Hematopoietic multipotent progenitor cell treated with erythropoietin and hydrocortisone succinate and interleukin-3 and kit ligand, for 17 days (in vitro differentiated cells): ENCODE measurements at places on chromosomes 16 and 17.

GRCh38 chr16:57753448-57754353 lies 18.1 kb downstream of the KATNB1 start:
- no peak for DNase-seq

GRCh38 chr17:68512960-68513474 lies 787 bp downstream of the PRKAR1A start:
- peak; percentile 39 for DNase-seq

- DNase-seq = no peak
Measured at GRCh38 chr17:13740686-13741085, 139.0 kb upstream of the HS3ST3A1 start.

DNA sequence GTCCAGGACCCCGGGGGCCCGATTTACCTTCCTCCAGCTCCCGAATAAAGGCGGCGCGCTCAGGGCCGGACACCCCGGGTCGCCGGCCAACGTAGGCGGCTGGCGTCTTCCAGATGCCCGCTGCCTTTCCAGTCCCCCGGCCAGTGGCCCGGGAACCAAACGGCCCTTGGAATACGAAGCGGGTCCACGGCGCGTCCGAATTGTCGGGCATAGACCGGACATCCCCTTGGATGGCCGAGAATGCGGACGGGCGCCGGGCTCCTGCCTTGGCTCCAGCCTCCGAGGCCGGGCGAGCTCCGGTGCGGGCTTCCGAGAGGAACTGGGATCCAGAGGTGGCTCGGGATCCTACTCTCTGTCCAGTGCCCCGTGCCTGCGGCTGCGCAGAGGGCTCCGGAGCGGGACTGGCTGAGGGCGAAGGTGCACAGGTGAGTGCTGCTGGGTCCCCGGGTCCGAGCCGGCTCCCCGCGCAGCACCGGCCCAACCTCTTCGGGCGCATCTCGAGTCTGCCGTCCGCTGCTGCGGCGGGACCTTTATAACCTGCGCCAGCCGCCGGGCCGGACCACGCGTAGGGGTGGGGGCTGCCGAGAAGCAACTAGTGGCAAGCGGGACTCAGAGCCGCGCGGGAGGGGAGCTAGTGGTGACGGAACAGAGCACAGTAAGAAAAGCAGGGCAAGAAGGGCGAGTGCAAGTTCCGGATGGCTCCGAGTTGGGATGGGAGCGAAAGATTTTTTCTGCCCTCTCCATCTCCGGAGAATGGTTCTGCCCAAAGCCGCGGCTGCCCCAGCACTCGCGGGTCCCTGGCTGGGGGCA lies at the start of gene HAP1:
TSS of gene HAP1 (minus strand) at position 505 of the 810 bp plus-strand sequence. CDS start at position 496, 9 bp downstream.
- no peak for DNase-seq

GRCh38 chr17:45092911-45093430 lies 31.9 kb downstream of the NMT1 start:
- no peak for DNase-seq

GRCh38 chr16:30893744-30894539 lies at the start of gene BCL7C:
TSS of gene BCL7C (minus strand) at chr16:30894077. CDS start at chr16:30893944, 133 bp downstream.
- DNase-seq = peak; percentile 83

- no peak for DNase-seq
Measured at GRCh38 chr16:50982808-50983207, 168.3 kb downstream of the SALL1 start.

GRCh38 chr17:78697554-78698343 lies 84.3 kb downstream of the CYTH1 start:
- no peak for DNase-seq

- DNase-seq = peak; percentile 79
Measured at GRCh38 chr17:50783193-50783660, 15.9 kb upstream of the ANKRD40CL start.

- no peak for DNase-seq
Measured at GRCh38 chr17:29084541-29085146, 41.7 kb downstream of the PIPOX start.

- no peak for DNase-seq
Measured at GRCh38 chr16:17654571-17654970, 183.8 kb upstream of the XYLT1 start.

GRCh38 chr17:76753061-76753961 lies 15.4 kb downstream of the MFSD11 start:
- DNase-seq = no peak

GRCh38 chr16:71350821-71351557 lies 7.5 kb upstream of the CALB2 start:
- no peak for DNase-seq

GRCh38 chr17:28177351-28177750 lies 134.9 kb downstream of the NLK start:
- no peak for DNase-seq

- DNase-seq = no peak
Measured at GRCh38 chr17:58632324-58633314, 59.2 kb downstream of the TEX14 start.

DNA sequence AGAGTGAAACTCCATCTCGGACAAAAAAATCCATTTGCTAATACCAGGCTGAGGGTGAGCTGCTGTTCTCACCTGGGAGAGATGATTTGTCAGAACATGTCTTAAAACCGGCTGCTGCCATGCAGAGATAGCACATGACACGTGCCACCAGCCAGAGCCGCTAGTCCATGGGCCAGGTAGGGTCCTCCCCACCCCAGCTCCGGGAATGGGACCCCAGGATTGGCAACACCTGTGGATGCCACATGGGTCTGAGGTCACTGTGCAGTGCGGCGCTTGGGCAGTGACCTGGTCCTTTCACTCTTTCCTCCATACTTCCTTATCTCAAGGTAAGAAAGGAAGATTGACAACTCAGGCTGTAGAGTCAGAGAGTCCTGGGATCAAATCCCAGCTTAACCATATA lies 393.3 kb upstream of the TNRC6C start:
- DNase-seq = no peak

DNA sequence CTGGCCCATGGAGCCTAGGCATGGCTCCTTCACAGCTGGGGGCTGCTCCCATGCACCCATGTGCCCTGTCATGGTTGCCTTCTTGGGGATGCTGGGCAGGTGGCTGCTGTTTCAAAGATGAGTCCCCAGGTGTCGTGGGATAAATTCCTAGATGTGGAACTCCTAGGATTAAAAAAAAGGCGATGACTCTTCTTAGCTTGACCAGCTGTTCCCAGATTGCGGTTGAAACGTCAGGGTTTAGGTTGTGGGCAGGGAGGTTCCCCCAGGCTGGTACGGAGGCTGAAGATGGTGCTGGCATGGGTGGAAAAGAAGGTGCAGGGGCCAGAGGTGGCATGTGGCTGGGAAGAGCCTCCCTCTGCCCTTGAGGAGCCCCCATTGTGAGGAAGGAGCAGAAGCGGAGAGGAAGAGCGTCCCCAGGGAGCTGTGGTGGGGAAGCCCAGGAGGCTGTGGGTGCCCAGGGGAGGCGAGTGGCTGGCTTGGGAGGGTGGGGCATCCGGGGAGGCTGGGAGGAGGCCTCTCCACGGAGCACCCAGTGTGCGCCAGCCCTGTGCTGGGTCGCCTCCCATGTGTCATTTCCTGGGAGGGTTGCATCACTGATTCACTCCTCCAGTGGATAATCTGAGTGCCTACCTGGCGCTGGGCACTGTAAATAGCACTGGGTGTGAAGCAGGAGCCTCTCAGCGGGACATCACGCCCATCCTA lies 7.5 kb upstream of the KCNJ12 start:
- no peak for DNase-seq

DNA sequence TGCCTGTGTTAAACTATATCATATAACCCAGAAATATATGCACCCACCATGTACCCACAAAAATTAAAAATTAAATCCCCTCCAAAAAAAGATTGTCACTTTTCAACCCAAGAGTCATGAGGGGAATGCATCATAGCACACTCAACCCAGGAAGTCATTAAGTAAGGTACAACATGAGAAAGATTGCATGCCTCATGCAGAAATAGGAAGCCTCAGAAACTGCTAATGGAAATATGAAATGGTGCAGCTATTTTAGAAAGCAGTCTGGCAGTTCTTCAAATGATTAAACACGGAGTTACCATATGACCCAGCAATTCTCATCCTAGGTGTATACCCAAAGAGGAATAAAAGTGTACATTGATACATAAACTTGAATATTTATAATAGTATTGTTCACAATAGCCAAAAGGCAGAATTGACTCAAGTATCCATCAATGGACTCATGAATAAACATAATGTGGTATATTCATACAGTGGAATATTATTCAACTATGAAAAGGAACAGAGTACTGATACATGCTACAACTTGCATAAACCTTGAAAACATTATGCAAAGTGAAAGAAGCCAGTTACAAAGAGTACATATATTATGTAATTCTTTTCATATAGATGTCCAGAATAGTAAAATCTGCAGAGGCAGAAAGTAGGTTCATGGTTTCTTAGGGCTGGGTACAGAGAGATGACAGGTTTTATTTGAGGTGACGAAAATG lies 70.4 kb downstream of the TMEM100 start:
- no peak for DNase-seq

DNA sequence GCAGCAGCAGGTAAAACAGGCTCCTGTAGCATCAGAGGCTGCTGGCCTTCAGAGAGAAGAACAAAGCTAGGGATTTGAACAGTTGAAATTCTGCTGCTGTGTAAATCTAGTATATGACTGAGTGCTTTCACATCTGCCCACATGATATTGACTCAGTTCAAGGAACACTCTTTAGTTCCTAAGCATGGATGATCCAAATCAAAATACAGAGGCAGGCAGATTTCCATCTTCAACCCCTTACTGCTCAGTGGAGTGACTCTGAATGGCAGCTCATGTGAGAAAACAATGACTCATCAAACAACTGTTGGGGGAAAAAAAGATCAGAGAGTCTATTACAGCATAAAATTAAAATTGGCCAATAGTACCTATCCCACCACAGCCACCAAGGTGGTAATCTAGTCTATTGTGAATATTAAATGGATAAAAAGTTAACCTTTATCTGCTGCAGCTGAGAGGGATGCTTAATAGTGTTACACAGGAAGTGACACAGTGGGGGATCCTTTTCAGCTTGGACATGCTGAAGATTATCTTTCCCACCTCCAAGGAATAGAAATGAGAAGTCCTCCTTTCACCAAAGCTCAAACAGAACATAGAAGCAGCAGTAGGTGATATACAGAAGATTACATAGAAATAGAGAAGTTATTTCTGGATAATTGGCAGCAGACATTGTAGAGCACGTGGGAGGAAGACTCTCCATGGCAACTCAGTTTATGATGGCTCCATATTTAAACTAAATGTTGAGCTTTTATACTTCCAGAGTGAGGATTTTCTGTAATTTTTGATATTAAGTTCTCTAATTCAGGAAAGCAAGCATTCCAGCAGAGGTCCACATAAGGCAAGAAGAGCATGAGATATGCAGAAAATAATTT lies 239.7 kb upstream of the ERCC4 start:
- DNase-seq = no peak

DNA sequence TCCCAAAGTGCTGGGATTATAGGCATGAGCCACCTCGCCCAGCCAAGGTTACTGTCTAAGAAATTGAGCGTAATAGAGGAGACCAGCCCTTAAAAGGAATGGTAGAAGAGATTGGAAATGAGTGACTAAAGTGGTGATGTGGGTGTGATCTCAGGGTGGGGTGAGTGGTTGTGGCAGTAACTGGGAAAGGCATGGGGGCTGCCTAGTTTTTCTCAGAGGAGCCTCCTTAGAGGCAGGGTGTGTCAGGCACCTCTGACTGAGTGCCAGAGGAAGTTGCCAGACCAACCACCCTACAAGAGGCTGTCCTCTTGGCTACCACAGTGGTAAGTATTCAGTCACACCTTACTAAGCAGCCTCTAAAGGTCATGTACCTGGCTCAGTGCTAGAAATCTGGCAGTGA lies 8.9 kb downstream of the DUS2 start:
- no peak for DNase-seq

GRCh38 chr16:51624080-51624775 lies 473.2 kb upstream of the SALL1 start:
- DNase-seq = no peak

- DNase-seq = no peak
Measured at GRCh38 chr17:76354317-76354729, 607 bp upstream of the PRPSAP1 start.

- no peak for DNase-seq
Measured at GRCh38 chr16:35793601-35794000, 2334.2 kb downstream of the TP53TG3F start.

- DNase-seq = no peak
Measured at GRCh38 chr17:12789075-12789480, 220 bp upstream of the ARHGAP44 start.

- no peak for DNase-seq
Measured at GRCh38 chr16:50386139-50386538, 17.4 kb upstream of the BRD7 start.

GRCh38 chr16:83138976-83139690 lies 512.4 kb downstream of the CDH13 start:
- no peak for DNase-seq

DNA sequence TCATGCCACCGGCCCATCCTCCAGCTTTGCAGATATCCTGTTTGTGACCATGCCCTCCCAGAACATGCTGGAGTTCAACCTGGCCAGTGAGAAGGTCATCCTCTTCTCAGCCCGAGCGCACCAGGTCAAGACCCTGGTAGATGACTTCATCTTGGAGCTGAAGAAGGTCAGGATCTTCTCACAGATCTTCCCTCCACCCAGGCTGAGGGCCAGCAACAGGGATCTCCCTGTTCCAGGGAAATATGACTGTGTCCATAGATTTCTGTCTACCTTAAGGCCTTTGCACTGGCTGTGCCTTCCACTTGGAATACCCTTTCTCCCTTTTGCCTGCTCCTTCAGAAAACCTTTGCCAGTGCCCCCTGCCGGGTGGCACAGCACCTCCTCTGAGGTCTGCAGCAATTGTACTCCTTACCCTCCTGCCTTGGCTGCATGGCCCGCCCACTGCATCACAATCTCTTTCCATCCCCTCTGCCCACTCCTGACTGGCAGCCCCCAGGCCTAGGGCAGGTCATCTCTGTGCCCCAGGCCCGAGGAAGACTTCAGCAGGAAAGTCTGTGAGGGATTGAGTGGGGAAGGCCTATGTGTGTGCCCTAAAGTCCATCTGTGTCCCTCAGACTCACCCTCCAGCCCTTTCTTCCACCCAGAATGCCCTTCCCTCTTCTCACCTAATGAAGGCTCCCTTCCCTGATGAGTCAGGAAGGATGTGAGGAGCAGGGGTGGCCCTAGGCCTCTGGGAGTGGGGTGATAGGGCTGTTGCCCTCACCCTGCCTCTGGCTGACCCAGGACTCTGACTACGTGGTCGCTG lies 27.3 kb upstream of the ALKBH5 start:
- no peak for DNase-seq

DNA sequence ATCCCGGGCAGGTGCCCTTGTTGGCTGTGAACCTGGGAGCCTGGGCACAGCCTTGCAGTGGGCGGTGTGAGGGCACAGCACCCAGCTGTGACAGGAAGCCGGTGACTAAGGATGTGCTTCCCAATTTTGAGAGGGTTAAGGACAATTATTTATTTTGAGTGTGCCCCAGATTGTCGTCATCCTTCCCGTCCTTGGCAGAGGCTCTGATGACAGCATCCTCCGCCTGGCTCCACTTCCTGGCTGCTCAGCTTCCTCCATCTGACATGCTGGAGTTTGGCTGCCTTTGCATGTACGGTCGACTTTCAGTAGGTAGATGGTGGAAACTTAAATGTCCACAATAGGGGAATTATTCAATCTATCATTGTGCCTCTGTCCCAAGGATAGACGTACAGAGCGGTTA lies 282.4 kb upstream of the EEF2KMT start:
- DNase-seq = no peak

GRCh38 chr17:81706757-81707624 lies 3.8 kb downstream of the MRPL12 start:
- no peak for DNase-seq
